Activated CD4-positive, CD25-positive, alpha-beta regulatory T cell (primary cell): ENCODE measurements at places on chromosomes 6 and 20.

GRCh38 chr6:148530394-148530953 is 187.8 kb downstream of the SASH1 start:
- DNase-seq: no peak

- DNase-seq: no peak
These were observed 18.7 kb downstream of the GATA5 start for GRCh38 chr20:62457098-62457497.

DNA sequence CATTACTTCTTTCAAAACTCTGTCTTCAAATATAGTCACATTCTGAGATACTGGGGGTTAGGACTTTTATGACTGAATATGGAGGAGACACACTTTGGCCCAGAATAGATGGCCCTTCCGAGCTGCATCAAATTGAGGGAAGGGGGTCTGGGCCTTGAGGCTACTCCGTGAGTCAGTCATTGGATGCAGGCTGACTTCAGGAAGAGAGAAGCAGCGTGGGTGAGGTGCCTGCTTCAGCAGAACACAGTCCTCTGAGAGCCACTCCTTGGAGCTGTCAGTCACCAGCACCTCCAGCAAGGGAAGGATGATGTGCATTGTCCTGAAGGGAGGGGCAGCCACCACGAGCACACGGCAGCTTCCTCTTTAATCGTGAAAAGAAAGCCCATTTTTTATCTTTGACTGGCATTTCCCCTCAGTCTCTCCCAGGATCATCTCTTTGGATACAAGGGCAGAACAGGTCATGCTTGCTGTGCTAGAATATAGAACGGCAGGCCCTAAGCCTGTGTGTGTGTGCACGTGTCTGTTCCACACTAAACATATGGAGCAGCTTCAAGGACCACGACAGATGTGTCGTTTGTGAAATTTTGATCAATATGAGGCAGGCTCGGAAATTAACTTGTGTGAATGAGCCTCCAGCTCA is 721.6 kb downstream of the KIF16B start:
- no peak for DNase-seq

DNA sequence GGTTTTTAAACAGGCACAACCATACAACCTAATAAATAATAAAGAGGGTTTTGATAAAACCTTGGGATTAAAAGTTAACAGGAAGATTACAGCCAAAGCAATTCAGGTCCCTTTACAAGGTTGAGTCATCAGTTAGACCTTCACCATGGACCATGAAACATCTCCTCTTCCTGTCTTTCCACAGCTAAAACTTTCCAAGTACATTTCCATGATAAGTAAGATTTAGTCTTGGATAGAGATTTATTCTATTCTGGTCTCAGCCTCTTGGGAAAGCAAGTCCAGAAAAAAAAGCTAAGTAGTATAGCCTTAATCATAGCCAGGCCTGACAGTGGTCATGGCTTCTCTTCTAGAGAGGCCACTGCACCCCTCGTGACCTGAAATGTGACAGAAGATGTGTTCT is 2.9 kb upstream of the PRSS35 start:
- no peak for DNase-seq

- no peak for DNase-seq
These were observed 49.6 kb downstream of the SULF2 start for GRCh38 chr20:47735412-47736400.
